Neuronal stem cell (in vitro differentiated cells): ENCODE measurements at places on chromosomes 2 and 18.

GRCh38 chr18:7775843-7776242, 208.7 kb downstream of the PTPRM start:
- no peak for DNase-seq

- DNase-seq = no peak
These were observed 38.2 kb downstream of the MC2R start for GRCh38 chr18:13877157-13877556.

DNA sequence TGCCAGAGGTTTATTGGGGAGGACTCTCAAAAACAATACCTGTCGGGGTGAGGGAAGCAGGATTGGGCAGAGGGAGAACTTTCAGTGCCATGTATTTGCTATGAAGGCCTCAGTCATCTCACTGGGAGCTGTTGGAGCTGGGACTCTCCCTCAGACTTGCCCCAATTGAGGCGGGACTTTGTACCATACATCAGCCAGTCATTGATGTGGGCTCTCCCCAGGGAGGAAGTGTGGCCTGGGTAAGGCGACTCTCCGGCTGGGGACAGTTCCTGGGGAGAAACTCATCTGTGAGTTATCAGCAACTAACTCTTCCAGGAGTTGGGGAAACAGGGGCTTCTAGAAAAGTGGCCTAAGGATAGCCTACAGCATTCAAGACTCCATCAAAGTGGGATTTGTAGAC, 66.5 kb downstream of the FTCDNL1 start:
- no peak for DNase-seq

DNA sequence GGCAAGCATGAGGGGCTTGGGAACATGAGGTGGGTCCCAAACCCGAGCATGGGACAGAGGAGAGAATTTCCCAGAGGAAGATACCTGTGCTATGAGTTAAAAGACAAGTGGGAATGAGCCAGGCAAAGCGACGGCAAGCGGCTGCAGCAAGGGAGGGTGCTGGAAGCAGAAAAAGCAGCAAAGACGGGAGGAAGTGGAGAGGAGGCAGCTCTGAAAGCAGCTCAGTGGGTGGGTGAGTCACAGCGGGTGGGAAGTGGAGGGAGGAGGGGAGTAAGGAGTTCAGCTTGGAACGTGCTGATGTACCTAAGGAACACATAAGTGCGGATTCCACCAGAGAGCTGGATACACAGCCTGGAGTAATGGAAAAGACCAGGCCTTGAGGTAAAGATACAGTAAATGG, 41.4 kb downstream of the THUMPD2 start:
- DNase-seq = no peak

GRCh38 chr2:106010818-106011355, 183.2 kb downstream of the UXS1 start:
- no peak for DNase-seq

DNA sequence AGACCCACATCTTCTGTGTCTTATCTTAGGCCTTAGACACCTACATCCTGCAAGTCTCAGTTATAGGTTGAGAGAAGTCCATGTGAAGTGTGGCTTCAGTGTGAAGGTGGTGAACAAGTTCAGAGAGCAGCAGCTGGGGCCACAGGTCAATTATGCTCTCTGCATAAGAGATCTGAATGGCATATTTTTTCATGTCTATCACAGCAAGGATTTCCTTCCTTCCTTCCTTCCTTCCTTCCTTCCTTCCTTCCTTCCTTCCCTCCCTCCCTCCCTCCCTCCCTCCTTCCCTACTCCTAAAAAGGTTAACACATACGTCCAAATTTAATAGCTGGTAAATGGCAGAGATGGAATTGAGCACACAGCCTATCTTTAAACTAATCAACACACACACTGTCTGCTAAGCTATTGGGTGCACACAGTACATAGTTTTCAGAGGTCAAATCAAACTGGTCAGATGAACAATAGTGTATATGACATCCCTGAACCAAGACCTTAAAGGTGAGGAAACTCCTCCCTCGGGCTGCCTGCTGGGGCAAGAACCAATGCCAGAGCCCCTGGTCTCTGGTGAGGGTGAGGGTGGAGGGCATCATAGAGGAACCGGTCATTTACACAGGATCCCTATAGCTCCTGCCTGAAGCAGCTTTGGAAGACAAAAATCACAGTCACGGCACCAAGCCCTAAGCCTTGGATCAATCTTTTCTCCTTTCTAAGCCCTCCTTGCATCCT, 240.9 kb downstream of the ICOS start:
- no peak for DNase-seq

DNA sequence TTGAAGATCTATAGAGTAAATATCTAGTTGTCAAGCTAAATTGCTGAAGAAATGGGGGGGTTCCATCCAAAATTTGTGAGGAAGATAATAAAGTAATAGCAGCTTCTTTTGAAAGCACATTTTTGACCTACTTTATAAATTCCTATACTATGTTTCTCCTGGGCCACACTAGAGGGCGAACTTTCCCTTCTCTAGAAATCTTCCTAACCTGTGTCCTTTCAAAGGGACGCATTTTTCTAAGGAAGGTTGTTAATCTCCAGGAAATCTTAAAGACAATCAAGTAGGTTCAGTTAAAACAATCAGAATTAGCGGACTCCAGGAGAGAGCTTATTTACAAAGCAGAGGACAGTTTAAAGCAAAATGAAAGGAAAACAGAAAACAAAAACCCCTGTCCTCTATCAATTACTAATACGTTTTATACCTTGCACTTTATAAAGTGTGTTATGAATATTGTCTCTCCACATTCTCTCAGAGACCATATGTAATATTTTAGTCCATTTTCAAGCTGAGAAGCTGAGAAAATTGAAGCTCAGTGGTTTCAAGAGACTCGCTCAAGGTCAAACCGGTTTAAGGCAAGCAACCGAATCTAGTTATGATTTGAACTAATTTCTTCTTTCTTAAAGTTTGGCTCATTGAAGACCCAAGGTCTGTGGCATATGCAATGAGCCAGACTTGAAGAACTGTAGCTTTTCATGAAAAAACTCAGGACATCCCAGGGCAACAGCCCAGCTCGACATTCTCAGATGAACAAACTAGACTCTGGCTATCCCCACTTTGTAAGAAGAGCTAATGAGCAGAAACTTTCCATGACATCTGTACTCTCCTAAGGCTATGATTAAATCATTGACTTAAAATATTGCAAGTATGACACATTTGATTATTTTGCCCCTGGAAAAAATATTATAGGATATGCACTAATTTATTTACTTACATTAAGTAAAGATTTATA, 273.6 kb downstream of the PAX3 start:
- peak; percentile 60 for DNase-seq

- DNase-seq = no peak
These were observed 57.3 kb downstream of the CCDC74A start for GRCh38 chr2:131584940-131585339.

DNA sequence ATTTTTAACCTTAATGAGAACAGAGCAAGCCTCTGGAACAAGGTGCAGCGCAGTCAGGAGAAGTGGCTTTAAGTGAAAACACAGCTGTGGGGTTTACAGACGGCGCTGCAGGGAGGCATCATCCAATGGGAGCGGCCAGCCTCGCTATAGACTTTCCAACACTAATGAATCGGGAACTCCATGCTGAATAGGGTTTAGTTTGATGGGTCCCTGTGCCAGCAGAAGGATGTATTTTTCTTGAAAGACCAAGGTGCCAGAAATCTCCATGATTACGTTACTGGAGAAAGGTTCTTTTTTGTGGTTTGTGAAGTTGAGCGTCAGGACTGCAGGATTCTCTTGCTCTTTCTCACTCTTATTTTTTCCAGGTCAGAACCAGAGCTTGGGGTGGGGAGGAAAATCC, 87.9 kb upstream of the ALPP start:
- no peak for DNase-seq

- no peak for DNase-seq
These were observed 16.7 kb downstream of the IL1R1 start for GRCh38 chr2:102159295-102159694.

GRCh38 chr2:118841450-118841827, 6.0 kb downstream of the EN1 start:
- DNase-seq = peak; percentile 30

- DNase-seq = no peak
These were observed 87.1 kb downstream of the ACKR3 start for GRCh38 chr2:236656721-236657120.

- no peak for DNase-seq
These were observed 8.7 kb upstream of the DYNC1I2 start for GRCh38 chr2:171678619-171679018.

GRCh38 chr2:241869087-241869961, at the start of gene RTP5:
RTP5 (plus strand) TSS chr2:241869729; CDS start chr2:241869757, 28 bp downstream.
- DNase-seq = no peak

- DNase-seq = no peak
These were observed 81.4 kb upstream of the PKDCC start for GRCh38 chr2:41966431-41966893.

- DNase-seq = no peak
These were observed 5.9 kb downstream of the LMAN1 start for GRCh38 chr18:59353079-59353680.

DNA sequence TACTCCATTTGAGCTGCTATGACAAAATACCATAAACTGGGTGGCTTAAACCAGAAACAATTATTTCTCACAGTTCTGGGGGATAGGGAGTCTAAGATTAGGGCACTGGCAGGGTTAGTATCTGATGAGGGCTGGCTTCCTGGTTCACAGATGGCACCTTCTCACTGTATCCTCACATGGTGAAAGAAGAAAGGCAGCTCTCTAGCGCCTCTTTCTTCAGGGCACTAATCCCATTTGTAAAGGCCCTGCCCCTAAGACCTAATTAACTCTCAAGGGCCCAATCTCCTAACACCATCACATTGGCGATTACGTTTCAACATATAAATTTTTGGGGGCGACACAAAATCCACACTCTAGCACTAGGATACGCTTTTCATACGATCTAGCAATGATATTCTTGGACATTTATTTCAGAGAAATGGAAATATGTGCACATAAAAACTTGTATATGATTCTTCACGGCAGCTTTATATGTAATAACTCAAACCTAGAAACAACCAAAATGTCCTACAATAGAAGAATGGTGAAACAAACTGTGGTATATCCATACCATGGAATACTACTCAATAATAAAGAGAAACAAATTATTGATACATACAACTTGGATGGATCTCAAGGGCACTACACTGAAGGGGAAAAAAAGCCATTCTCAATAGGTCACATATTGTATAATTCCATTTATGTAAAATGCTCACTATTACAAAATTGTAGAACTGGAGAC, 111.0 kb downstream of the BCL2L11 start:
- DNase-seq = no peak
